ENCODE measurements at places on chromosomes 12 and 14. TPM values are rescaled to one million over a fixed set of nuclear protein-coding genes. Genes with fewer than 3 reads are reported as not detected.

Gene TPPP2
- not detected for total RNA-seq

DNA sequence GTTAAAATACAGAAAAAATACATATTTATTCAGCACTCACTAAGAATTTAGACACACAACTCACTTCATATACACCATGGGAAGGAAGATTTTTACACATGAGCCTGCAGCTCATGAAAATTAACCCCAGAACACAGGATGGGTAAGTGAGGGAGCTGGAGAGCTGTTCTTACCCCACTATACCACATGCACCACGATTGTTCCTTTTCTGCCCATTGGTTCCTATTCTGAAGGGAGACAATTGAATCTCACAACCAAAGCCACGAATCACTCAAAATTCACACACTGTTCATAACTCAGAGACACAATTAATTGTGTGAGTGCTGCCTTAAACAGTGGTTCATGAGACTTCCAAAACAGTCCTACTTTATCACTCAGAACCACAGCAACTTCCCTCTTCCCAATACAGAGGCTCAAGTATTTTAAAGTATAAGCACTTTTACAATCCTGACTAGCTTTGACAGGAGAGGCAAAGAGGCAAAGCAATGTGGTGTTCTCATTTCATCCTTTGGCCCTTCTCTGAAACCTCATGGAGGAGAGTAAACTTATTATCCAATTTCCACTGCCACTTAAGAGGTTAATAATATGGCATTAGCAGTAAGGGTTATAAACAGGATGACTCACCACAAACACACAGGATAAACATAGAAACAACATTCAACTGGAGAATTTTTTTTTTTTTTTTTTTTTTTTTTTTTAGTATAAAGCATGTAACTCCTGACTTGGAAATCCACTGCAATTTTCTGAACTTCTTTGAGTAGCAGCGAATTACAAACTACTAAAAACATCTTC, 59.5 kb downstream of the ITPR2 start:
- no peak for DNase-seq

Gene CMTM5
- total RNA-seq, result 14.9 TPM

DNA sequence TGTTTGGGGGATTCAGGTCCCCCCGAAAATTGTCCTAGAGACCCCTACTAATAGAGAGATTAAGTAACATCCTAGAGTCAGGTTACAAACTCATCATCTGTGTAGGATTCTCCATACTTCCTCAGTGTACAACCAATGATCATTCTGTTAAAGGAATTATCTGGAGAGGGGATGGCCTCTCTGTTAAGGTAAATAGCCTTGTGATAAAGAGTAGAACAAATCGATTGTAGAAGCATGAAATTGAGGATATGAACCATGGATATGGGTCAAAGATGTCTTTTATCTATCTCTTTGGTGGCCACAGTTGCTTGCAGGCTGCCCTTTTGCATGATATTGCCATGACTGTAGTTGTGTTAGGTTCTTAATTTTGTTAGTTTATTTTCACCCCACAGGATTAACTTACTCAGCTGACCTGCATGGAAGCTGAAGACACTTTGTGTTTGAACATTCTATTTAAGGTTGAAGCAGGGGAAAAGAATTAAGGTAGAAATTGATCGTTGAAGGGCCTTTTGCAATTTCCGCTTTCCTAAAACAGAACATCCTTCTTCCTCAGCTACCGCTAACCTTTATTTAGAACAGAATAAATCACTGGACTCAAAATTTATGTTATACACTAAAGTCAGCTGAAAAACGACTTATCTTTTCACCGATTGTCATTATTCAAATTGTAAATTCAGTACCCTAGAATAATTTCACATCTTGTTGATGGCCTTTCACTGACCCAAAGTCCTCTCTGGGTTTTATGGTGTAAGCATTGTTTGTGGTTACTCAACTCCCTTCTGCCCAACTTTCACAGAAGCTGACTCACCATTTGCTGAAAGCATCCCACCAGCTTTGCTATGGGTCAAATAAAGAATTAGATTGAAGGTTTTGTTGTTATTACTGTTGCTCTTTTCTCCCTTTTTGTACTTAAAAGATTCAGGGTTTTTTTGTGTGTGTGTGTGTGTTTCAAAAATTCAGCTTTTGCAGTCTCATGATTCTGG, 52.3 kb downstream of the IRAK3 start:
- DNase-seq, result no peak

- DNase-seq, result no peak
These were observed 16.4 kb downstream of the FAM234B start for GRCh38 chr12:13060581-13060980.
